Activated CD4-positive, alpha-beta T cell treated with anti-CD3 and anti-CD28 coated beads, Interleukin-10, Interleukin-2, amounts not matched to agents 100 ng/mL and 50 ng/mL, durations not matched to agents 16 hours and 8 hours (primary cell): ENCODE measurements at places on chromosomes 5 and 9.

DNA sequence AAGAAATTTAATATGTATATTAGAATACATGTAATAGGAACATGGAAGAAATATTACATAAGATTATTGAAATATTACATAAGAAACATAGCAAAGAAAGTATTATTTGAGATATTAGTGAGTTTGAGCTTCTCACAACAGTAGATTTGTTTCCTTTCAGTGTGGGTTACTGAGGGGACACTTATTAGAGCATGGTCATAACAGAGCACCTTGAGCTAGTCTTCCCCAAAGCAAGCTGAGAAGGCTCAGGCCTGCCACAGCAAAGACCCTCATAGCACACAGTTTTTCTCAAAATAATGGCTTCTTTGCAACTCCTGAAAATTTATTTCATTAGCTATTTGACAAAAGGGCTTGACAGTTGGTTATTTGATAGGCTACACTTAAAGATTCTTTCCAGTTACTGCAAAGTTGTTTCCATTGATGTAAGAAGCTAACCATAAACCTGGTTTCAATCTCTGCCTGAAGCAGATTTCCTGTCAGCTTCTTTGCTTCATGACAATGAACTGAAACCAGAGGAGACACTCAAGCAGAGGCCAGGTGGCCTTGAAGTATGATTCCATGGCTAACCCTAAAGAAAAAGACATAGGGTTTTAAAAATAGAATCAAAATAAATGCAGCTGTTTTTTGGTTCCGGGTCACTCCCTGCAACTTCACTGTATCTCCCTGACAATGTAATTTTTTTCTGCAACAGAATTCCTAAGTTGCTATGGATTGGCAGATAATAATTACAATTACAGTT is 68.6 kb downstream of the ERMP1 start:
- peak; percentile 65 for DNase-seq

DNA sequence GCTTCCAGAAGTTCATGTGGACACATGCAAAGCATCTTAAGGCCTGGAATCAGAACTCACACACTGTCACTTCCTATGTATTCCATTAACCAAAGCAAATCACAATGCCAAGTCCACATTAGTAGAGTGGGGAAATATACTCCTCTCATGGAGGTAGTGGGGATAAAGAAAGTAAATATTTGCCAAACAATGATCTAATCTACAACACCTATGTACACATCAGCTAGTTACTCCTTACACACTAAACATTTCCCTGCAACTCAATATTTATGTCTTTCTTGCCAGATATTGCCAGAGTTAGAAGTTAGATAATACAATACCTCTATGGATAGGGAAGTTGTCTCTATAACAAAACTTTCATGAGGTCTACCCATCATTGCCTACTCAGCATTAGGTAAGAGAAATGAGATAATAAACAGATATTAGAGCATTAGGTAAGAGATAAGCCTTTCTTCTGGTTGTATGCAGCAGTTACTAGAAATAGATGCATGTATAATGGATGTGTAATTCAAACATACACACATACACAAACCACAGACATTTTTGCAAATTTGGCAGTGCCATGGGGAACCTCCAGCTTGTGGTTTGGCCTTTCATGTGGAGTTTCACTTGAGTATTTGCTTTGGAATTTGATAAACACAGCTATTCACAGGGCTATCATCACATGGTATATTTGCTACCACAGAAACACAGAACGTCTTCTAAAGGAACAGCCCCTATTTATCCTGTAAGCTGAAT is 196.5 kb downstream of the TLE1 start:
- DNase-seq, result no peak

GRCh38 chr9:112142420-112142819 is 32.7 kb downstream of the SUSD1 start:
- no peak for DNase-seq

GRCh38 chr9:84371737-84372136 is 31.2 kb upstream of the SLC28A3 start:
- DNase-seq, result no peak

DNA sequence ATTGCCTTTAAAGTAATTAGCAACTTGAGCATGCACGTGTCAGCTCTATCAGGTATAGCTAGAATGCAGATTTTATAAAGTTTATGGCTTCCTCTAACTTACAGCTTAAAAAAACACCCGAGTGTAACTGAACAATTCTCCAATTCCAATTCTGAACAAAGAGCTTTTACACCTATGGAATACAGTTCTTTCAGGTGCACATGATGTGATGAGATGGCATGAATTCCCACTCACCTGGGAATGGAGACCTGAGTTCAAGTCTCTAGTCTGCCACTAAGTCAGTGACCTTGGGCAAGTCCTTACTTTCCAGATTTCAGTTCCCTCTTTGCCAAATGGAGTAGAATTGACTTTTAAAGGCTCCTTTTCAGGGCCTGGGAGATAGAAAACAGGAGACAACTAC is 1.8 kb downstream of the ZFAND5 start:
- no peak for DNase-seq

GRCh38 chr9:557601-558201 is 283.8 kb upstream of the DMRT1 start:
- DNase-seq, result no peak

DNA sequence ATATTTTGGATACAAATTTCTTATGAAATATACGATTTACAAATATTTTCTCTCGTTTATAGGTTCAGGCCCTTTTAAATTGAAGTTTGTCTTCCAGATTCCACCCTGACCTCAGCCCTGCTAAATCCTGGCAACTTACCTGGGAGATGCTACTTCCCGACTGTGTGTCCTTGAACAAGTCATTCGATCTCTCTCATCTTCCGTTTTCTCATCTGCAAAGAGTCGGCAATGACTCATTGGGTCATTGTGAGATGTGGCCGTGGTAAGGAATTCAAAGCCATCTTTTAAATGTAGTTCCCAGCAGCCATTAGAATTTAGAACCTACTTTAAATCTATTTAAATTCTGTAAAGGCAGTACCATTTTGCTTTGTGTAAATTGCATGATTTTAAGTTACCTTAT is 72.5 kb downstream of the LHX2 start:
- DNase-seq, result no peak

- DNase-seq, result no peak
Measured at GRCh38 chr9:68825762-68826472, 120.9 kb downstream of the PIP5K1B start.

DNA sequence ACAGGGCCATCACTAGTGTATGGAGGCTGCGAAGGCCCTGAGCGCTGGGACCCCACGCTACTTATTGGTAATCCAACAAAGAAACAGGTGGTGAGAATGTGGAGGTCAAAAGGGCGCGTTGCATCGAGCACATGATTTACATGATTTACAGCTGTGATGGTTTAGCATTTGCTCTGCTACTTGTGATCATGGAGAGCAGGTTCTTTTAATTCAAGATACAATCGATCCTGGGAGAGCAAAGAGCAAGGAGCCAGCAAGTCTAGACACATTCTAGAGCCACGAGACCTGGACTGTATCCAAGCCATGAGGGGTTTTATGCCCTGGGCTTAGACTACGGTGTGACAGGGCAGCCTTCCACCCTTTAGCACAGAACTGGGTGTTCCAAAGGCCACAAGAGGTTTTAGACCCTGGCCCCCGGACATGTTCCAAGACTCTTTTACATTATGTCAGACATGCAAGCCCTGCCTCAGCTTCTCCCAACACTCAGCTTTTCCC is 47.0 kb upstream of the CLK4 start:
- no peak for DNase-seq

GRCh38 chr5:66660396-66660795 is 64.2 kb downstream of the MAST4 start:
- DNase-seq, result no peak

- DNase-seq, result no peak
Measured at GRCh38 chr5:146539973-146540372, 24.0 kb upstream of the GPR151 start.

DNA sequence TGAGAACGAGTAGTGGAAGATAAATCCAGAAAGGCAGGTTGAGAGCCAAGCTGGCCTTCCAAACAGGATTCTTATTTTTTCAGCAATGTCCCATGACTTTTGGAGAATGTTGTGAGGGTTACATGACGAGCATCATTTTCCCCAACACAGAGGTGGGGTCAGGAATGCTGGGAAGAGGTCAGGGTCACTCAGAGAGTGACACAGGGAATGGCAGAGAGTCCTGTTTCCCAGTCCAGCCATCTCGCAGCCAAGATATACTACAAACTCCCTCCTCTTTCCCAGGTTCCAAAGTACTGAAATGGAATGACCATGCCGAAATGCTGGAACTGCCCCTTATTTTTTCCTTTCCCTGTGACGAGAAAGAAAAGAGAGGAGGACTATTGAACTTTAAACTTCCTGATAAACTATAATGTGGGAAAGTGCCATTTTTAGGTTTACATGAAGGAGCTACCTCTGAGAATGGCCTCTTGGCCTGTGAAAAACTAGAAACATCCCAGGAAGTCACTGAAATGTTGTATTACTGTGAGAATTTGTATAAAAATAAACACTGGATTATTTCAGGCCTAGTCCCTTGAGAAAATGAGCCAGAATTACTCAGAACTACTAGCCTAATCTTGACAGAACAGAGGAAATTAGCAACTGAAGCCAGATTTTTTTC is 420.4 kb downstream of the CETN3 start:
- DNase-seq, result no peak

GRCh38 chr5:43017428-43017815 is 22.7 kb downstream of the ANXA2R start:
- DNase-seq, result peak; percentile 38

DNA sequence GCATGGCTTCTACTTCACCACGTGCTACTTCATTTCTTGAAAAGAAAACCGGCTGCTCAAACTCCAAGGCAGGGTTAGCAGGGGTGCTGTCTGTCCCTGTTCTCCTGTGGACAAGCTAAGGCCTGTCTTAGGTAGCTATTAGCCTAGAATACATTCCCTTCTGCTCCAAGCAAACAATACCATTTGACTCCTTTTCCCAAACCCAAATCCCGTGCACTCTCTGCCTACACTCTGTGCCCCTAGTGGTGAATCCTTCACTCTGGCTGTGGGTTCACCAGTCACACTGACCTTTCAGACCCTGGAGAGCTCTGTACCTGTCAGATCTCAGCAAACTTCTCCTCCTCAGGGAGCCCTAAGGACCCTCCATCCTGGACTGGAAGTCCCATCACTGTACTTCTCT is 211.6 kb downstream of the SLIT3 start:
- no peak for DNase-seq

- DNase-seq, result no peak
Measured at GRCh38 chr9:82797534-82797933, 265.4 kb downstream of the RASEF start.
